ENCODE measurements at places on chromosomes 2 and 18. TPM values are rescaled to one million over a fixed set of nuclear protein-coding genes. Genes with fewer than 3 reads are reported as not detected.

DNA sequence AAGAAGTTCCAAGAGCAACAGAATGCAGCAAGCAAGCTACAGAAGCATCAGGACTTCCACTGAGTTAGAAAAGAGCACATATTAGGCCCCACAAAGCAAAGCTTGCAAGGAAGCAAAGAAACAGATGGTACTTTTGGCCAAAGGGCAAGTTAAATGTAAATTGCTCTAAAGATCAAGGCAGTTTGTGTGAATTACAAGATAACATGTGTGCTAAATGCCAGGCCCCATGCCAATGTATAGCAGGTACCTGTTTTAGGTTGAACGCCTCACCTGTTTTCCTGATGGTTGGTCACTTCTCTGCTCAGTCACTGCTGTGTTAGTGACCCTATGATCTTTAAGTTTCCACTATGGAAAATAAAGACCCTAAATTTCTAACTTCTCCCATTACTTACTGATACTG lies 606.5 kb upstream of the GYPC start:
- DNase-seq: no peak

DNA sequence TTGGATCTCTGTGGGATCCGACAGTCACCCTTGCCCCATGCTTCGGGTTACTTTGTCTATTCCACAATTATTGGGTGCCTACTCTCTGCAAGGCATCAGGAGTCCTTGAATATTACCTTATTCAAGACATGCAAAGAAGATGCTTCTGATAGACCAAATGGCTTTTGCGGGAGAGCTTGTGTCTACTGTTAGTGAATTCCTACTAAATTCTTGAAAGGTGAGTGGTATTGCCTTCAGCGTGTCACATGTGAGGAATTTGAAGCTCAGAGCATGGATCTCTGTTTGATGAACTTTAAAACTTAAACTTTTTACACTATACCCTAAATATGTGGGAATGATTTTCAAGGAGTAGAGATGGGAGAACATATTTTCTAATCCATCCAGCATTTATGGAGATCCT lies 184.4 kb downstream of the LTBP1 start:
- no peak for DNase-seq

GRCh38 chr2:104404526-104404925 lies 449.4 kb upstream of the POU3F3 start:
- DNase-seq: no peak

DNA sequence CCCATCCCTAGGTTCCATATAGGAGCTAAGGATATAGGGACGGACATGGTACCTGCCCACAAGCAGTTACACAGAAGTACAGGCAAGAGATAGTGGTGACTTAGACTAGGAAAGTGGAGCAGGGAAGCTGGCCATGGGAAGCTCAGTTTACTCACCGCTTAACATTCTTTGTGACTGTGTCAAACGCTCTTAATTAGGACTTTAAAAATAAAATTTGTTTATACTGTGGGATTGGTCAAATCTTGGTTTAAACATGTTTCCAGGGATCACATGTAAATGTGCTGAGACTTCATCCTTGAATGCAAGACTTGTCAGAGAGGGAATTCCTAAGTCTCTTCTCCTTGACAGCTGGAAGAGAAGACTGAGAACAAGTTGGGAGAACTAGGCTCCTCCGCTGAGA lies 107.3 kb downstream of the MTCL1 start:
- DNase-seq: no peak

- DNase-seq: peak; percentile 47
Measured at GRCh38 chr2:36357847-36358659, 2.5 kb downstream of the CRIM1 start.

The DSC3 gene
- 9.8 TPM for total RNA-seq

The C2orf81 gene
- total RNA-seq: 5.7 TPM

The FEV gene
- not detected for total RNA-seq

DNA sequence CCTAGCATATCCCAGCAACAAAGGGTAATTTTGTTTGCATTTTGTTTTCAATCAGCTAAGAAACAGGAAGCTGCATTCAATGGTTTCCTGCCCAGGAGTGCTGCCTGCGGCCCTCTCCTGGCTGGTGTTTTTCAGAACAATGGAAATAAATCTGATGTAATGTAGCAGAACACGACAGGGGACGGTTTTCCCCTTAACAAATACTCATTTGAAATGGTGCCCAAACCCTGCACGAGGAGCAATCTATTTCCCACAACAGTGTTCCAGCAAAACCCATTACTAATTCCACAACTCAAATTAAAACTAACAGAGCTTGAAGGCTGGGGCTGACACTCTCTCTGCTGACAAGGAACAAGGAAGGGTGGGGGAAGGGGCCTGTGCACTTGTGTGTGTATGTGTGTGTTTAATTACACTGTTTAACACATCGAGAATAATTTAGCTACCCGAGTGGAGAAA lies 8.7 kb downstream of the CAPN13 start:
- DNase-seq: no peak

- no peak for DNase-seq
Measured at GRCh38 chr2:109384308-109385271, 229.2 kb downstream of the SEPTIN10 start.

The RPL37A gene
- total RNA-seq: 1,797 TPM
